ENCODE measurements at places on chromosomes 1 and 21.
A peak's percentile ranks its signal among the peaks of the same experiment; 100 is the strongest.

GRCh38 chr1:67044631-67045270 lies 9.2 kb downstream of the SLC35D1 start:
- no peak for ATAC-seq

- no peak for ATAC-seq
Observed at GRCh38 chr1:233440951-233441401, 113.5 kb downstream of the MAP3K21 start.

DNA sequence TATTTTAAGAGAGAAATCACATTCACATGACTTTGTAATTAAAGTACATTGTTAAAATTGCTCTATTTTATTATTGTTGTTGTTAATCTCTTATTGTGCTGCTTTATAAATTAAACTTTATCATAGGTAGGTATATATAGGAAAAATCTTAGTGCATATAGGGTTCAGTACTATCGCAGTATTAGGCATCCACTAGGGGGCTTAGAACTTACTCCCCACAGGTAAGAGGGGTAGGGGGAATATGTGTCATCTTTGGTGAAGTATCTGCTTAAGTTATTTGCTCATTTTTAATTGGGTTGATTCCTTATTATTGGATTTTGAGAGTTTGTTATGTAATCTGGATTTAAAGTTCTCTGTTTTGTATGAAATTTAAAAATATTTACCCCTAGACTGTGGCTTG lies 385.2 kb downstream of the DUSP10 start:
- no peak for ATAC-seq

DNA sequence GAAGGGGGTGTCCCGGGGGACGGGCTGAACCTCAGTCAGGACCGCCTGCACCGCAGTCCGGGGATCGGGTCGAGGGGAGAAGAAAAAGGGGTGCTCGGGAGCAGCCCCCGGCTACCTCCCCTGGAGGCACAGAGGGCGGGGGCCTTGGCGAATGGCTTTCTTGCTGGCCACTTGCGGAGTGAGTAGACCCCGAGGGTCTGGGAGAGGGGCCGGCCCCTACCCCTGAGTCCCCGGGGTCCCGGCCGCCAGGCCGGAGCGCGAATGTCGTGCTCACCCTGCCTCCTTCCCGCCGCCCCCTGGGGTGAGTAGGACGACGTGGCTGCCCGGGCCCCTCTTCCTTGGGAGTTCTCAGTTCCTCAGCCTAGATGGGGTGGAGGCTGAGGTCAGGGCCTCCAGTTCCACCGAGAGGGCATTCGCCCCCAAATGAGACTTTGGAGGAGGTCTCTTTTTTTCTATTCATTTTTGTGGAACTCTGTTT lies 113.0 kb downstream of the OSBPL9 start:
- peak; percentile 2 for ATAC-seq

GRCh38 chr1:181062836-181063428 lies 25.6 kb upstream of the IER5 start:
- peak; percentile 91 for ATAC-seq

GRCh38 chr1:173529106-173529505 lies 52.0 kb downstream of the PRDX6 start:
- no peak for ATAC-seq

- no peak for ATAC-seq
Observed at GRCh38 chr1:72281144-72281543, 1.2 kb downstream of the NEGR1 start.

DNA sequence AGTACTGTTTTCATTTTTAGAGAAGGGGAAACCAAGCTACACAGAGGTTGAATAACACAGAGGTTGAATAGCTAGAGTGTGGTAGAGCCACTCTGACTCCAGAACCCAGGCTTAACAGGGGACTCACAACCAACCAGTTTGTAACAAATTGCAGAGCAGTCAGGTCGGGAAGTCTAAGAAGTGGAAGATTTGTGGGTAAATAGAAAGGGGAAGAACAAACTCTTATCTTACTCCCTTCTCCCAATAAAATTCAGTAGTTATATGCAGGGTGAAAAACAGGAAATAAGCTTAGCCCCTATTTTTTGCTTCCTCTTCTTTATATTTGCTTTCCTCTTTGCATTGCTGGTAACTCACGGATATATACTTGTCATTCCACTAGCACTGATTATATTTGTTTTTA lies 23.2 kb downstream of the CDC42 start:
- ATAC-seq: no peak

GRCh38 chr1:241156231-241156965 lies 200.6 kb downstream of the RGS7 start:
- ATAC-seq: no peak
